PC-9 (cell line): ENCODE measurements at places on chromosomes 16 and 17. TPM values are rescaled to one million over a fixed set of nuclear protein-coding genes. Genes with fewer than 3 reads are reported as not detected.

Gene SLC52A1
- total RNA-seq, result 0.28 and 0.48 TPM in 2 replicates

Gene PRDM7
- not detected in 2 replicates for total RNA-seq

Gene VASN
- total RNA-seq, result 45.3 and 49.8 TPM in 2 replicates

Gene MYL4
- not detected in 2 replicates for total RNA-seq

Gene BAIAP2
- total RNA-seq, result 109 and 125 TPM in 2 replicates

Gene ITGAX
- total RNA-seq, result 1.1 and 1.2 TPM in 2 replicates
